ENCODE measurements at places on chromosomes 2 and 18.
A peak's percentile ranks its signal among the peaks of the same experiment; 100 is the strongest.

- no peak for DNase-seq
Measured at GRCh38 chr2:69618362-69618761, 25.2 kb downstream of the AAK1 start.

DNA sequence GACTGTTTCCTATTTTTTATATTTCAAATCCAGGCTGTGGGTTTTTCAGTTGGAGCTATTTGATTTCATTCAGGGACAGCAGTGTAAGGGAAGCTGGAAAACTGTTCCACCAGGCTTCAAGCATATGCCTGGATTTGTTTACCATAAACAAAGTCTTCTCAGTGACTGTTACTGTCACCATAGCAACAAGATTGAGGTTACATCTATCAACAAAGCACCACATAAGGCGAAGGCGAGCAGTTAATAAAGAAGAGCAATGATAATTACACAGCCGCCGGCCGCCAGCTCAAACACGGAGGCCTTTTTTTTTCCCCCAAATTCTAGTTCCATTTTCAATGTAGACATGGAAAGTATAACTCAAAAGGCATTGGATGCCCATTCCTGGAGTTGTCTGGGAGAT lies 553.7 kb upstream of the SYT4 start:
- peak; percentile 23 for DNase-seq

DNA sequence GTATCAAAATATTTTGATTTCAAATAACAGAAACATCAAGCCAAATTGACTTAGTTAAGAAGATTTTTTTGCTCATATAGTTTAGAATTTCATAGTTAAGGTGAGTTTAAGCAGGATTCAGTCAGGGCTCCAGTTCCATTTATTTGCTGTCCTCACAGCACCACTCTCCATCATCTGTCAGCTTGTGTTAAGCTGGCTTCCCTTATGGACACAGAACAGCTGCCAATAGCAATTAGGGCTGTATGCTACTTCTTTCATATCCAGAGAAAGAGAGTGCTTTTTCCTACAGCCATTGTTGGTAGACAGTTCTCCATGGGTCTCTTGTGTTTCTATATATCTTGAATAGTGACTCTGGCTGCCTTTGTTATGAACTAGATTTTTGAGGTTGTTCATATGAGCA lies 95.4 kb upstream of the CYP20A1 start:
- DNase-seq: no peak

DNA sequence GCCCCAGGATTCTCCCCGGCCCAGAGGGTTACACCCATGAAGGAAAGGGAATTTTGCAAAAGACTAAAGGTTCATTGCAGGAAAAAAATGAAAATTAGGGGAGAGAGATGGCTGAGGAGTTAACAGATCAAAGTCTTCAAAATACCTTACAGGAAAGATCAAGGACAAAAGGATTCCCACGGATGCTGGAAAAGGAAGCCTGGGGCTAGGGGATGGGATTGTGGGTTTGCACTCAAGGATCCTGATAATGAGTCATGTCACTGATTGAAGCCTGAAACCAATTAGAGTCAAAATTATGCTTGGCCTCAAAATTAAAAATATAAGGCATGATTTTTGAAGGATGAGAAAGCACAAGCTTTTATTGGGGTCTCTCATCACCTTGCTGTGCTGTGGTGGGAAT lies 32.6 kb upstream of the COPS8 start:
- no peak for DNase-seq

- DNase-seq: no peak
Measured at GRCh38 chr2:74399785-74400184, 19.7 kb upstream of the DCTN1 start.

- DNase-seq: no peak
Measured at GRCh38 chr2:101766337-101766736, 68.8 kb downstream of the MAP4K4 start.

GRCh38 chr2:37449761-37450296 lies 105.4 kb downstream of the QPCT start:
- DNase-seq: no peak

DNA sequence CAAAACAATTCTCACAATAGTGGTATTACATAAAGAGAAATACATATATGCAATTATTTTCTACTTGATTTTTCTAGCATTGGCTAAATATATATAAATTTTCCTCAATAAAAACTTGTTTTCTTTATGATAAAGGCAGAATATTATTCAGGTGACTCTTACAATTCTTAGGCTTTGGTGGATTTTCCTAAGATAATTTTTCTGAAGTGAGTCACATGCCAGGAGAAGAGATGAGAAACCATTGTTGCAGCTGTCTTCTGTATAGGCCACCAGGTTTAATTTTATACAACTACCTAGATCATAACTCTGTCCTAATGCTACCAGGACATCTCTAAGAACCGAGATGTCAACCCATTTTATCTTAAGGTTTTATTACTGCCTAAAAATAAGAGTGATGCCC lies 552.4 kb upstream of the CDH2 start:
- no peak for DNase-seq

DNA sequence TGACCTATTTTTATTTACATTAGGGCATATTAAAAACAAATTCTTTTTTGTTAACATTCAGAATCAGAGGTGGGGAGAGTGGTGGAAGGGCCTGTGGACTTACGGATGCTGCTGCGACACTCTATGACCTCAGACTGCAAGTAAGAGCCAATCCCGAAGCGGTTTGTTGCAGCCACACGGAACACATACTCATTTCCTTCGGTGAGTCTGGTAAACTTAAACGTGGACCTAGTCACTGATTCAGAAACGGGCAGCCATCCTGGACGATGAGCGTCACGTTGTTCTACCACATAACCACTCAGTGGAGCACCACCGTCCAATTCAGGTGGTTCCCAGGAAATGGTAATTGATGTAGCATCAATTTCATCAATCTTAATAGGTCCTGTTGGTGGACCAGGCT lies 61.9 kb downstream of the PLEKHA3 start:
- DNase-seq: no peak

DNA sequence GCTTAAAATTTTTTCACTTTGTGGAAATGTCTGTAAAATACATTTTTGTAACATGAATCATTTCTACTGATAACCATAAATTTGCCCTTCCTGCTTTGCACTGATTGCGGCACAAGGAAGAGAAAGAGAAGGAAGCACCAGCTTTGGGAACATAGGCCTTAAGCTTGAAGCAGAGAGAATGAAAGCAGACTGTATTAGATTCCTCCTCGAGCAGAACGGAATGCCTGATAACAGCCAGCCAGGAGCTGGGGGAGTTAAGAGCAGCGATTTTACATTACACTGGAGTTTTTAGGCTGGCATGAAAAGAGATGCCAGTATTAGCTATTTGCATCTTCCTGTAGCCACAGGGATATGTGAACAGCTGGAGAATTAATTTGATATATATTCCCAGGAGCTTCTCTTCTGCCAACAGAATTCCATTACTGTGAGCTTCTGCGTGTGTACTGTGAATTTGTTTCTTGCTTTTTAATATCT lies 33.5 kb downstream of the CRIM1 start:
- no peak for DNase-seq

- no peak for DNase-seq
Measured at GRCh38 chr2:235626658-235627057, 132.8 kb downstream of the AGAP1 start.

- no peak for DNase-seq
Measured at GRCh38 chr2:207194028-207194427, 28.3 kb upstream of the KLF7 start.

DNA sequence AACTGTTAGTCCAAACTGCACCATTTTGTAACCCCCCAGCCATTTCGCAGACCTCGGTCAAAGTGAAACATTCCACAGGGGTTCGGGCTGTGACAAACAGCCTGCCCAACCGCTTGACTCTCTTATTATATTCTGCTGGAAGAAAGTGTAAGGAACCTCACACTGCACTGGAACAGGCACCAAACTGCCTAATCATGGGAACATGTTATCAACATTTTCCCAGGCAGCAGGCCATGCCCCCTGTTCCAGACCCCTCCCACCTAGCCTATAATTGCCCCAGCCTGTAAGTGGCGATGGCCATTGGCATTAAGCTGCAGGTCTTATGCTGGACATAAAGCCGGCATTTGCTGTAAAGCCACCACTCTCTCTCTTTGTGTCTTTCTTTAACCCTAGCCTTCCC lies 16.9 kb downstream of the LYG2 start:
- no peak for DNase-seq

DNA sequence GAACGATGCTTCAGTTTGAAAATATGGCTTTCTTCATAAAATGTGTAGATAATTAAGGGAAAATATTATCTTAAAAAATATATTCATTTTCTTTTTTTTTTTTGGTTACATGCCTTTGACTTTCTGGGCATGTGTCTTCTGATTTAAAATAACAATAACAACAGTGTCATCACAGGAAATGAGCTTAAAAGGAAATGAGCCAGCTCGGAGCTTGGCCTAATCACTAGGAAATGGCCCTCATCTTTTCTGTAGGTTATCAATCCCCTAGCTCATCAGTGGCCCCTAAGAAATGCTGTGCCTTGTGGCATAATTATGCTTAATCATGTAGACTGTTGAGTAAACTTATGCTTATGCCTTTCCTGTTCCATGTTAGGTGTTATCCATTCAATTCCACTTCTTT lies 141.8 kb upstream of the FHL2 start:
- DNase-seq: no peak

DNA sequence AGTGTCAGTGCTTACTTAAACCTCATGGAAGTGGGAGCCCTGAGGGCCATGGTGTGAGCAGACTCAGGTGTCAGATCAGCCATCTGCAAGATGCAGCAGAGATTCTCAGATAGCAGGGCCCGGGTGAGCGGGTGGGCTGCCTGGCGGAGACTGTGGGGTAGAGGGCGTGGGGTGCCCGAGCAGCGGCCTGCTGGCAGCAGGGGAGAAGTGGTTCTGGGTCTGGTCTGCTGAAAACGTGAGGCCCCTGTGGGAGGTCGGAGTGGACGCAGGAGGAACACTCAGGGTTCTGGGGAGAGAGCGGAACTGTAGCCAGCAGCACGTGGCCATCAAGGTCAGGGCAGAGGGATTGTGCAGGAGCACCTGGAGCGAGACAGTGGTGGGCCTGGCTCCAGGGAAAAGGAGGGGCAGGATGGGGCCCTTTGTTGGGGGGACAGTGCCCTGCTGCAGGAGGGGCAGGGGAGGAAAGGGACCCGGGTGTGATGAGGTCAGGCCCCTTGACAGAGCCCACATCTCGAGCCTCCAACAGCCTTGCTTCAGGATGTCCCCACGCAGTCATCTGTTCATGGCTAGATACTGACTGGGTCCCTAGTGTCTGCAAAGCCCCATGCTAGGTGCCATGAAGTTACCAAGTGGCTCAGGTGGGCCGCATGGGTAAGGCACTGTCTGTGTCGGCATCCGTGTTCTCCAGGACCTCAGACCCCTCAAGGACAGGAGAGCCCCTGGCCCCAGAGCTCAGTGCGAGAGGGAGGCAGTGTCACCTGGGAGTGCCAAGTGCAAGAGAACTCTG lies 2.7 kb upstream of the ESPNL start:
- no peak for DNase-seq

DNA sequence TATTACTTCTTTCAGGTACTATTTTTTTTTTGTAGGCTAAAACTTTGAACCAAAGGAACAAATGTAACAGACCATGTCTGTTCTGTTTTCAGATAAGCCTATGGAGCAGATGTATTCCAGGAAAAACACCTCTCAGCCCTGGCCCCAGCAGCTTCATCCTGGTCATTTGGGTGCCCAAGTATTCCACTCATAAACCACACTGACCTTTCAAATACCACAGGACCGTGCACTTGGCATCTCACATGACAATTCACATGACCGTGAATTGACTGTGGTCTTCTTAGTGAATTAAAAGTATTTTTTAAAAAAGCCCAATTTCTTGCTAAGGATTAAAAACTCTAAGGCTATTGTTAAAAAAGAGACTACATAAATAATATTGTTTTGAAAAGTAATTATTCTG lies 50.2 kb downstream of the SMIM21 start:
- no peak for DNase-seq

DNA sequence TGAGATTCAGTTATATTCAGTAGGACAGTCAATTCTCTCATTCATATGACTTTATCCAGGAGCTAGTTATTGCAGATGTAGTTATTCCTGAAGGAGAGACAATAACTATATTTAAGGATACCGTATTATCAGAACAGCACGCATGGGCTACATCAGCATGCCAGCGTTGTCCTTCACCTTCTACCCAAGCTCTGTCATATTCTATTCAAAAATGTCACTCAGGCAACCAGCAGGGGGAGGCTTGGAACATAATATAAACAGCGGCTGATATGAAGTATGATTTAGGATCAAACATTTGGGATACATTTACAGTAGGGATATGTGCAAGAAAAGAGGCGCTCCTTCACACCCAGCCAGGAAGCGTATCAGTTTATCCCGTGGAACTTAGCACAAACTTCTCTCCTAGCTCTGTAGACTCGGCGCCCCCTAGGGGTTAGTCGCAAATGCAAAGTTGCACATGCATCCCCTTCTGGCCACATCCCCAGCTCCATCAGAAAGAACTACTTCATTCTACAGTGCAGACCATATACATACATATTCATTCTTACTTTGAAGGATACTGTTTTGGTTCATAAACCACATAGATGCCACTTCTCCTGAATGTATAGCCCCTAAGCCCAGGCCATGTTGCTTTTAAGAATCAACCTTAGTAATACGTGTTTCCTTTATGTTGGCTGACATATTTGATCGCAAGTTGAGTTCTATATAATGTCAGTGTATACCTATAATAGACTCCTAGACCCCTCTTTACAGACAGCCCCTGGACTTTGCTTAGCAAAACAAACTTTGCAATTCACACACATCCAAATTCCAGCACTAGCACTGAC lies 759.4 kb downstream of the ADCYAP1 start:
- no peak for DNase-seq

DNA sequence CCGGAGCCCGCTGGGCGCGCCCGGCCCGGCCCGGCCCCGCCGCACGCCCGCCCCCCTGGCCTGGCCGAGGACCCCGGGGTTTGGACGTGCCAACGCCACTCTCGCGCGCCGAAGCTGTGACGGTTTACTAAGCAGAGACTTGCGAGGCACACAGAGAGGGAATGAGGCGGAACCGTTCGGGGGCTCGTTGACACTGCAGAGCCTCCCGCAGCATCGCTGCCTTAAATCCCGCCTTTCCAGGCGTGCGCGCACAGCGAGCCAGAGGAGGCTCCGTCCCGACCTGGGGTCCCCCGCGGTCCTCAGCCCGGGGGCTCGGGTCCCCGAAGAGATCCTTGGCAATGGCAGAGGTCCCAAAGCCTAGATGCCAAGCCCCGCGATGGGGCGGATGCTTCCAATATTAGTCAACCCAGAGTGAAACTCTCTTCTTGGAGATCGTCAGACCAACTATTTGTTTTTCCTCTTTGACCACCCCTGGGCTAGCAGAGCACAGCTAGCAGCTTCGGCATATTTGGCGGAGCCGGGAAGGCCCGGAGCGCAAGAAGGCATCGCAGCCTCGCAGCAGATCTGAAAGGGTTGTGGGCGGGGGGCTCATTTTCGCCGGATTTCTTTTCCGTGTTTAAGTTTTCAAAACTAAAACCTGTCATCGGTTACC lies at the start of gene ZNF385B:
Gene ZNF385B (minus strand): TSS at position 197 of the 652 bp plus-strand sequence.
- no peak for DNase-seq

DNA sequence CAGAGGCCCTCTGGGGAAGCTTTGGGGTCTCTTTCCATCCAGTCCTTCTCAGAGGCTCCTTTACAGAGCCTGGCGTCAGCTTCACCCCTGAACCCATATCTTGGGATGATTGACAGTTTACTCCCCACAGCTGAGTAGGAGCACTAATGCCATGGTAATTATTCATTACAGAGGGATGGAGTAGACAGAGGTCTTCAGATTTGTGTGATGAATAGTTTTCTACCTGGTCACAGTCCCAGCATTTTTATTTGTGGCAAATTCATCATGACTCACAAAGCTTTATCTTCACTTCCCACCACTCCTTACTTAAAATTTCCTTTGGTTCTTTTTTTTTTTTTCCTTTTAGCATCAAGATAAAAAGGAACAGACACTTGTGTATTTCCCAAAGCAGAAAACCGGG lies 104.2 kb downstream of the CCDC85A start:
- DNase-seq: no peak

GRCh38 chr2:18402-19271 lies 27.7 kb downstream of the FAM110C start:
- no peak for DNase-seq
